Heart left ventricle (tissue), 16 donors: ENCODE measurements at places on chromosomes 5 and 9. TPM values are rescaled to one million over a fixed set of nuclear protein-coding genes. Genes with fewer than 3 reads are reported as not detected.

DNA sequence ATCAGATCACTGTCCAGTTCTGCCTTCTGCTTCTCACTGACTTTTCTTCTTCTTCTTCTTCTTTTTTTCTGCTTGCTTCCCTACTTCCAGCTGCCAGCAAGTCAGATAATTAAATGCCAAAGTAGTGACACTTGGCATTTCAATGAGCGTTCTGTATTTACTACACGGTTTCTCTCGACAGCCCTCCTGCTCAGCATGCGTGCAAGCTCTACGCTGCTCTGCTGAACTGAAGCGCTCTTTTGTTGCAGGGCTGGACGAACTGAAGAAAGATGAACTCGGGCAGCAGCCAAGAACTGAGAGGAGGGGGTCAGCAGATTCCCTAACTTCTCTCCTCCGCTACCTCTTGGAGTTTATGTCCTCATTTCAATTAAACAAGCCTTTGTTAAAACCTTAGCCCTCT is 319.1 kb downstream of the GLIS3 start:
- no peak for DNase-seq

DNA sequence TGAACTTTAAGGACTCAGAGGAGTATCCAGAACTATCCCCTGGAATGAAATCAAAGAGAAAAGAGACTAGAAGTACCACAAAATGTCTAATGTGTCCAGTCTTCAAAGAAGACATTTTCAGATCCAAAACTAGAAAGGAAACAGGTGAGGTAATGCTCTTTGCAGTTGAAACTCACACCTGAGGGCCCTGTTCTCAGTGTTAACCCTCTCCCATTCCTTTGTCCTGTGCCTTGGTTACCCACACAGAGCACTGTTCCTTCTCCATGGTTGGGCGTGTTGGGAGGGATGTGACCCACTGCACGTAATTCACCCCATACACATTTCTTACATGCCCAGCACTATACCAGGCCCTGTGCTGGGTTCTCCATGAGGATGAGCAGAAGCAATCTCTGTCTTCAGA is 21.3 kb downstream of the MSANTD3 start:
- no peak for DNase-seq

GRCh38 chr5:56012281-56012963 is 17.7 kb upstream of the IL6ST start:
- peak; percentile 28 for DNase-seq

GRCh38 chr5:62330302-62330701 is 24.3 kb downstream of the KIF2A start:
- DNase-seq, result no peak

DNA sequence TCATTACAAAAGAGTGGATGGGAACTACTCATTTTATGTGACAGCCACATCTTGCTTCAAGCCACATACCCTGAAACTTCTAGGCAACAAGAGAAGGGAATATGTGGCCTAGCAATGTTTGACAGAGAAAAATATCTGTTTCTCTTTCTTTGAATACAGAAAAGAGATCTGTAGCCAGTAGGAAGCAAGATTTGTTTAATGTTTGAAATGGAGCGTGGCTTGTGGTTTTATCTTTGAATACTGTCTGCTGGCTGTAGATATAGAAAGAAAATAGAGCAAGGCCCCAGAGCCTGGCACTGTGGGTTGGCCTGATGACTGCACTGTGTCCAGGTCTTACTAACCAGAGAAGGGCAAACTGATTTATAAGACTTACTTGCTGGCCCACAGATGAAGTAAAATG is 133.8 kb downstream of the ARHGEF28 start:
- no peak for DNase-seq

GRCh38 chr9:109787735-109788134 is 7.7 kb downstream of the PALM2AKAP2 start:
- DNase-seq, result no peak

GRCh38 chr5:140242890-140243585 is 59.9 kb downstream of the PFDN1 start:
- peak; percentile 52 for DNase-seq

OTULINL gene
- 1.5 TPM for total RNA-seq

GRCh38 chr5:158429564-158429963 is 570.6 kb upstream of the CLINT1 start:
- no peak for DNase-seq

DNA sequence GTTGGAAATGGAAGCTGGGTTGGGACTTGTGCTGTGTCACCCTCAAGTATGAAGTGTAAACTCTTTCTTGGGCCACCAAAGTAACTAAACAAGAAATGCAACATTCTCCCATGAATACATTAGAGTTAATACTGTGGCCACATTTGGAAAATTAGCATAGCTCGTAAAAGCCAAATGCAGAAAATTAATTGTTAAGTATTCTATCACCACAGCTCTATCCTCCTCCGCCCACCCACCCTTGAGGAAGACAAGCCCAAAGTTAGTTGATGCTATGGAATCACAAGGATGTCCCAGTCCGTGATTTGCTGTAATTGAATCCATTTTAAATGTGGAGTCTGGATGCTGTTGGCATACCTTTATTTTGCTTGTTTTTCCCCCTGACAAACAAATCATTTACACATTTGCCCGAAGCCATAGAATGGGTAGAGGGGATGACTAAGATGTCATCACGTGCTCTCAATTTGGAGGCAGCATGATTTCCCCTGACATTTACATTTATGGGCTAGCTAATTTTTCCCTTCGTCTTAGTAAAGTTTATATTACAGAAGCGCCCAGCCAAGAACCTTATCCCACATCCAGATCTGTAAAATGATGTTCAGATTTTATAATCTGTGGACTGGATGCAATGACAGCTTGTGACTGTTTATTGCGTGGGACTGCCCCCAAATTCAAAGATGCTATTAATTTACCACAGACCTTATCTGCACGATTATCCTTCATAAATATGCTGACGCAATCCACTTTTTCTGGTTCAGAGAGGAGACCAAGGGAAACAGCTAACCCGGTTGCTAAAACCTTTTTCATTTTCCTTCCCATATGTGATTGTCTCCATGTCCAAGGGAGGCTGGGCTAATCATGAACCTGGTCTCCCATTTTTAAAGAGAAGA is 3.7 kb downstream of the MSX2 start:
- no peak for DNase-seq

PPIC gene
- 43.1 TPM for total RNA-seq

DNA sequence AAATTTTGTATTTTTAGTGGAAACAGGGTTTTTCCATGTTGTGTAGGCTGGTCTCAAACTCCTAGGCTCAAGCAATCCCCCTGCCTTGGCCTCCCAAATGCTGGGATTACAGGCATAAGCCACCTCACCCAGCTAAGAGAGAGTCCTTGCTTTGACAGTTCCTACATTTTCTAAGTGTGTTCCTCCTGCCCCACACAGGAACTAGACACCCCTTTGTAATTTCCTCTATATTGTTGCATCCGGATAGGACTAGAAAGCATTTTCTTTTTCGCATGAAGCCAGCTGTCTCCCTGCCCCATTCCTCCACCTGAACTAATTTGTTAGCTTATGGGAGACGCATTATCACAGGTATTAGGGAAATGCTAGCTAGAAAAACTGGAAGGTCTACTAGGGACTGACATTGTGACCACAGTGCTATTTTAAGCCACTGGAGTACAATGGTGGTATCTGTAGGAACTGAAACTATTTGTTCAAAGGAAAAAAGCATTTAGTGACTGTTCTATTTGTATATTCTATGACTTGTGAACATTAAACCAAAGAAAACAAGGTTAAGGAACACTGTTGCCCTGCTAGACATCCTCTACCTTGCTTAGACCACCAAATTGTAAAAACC is 214.1 kb downstream of the SMARCA2 start:
- DNase-seq, result no peak

TRIP13 gene
- total RNA-seq, result 0.31 TPM

GRCh38 chr9:21993007-21993406 is 1.2 kb downstream of the CDKN2A start:
- no peak for DNase-seq

DNA sequence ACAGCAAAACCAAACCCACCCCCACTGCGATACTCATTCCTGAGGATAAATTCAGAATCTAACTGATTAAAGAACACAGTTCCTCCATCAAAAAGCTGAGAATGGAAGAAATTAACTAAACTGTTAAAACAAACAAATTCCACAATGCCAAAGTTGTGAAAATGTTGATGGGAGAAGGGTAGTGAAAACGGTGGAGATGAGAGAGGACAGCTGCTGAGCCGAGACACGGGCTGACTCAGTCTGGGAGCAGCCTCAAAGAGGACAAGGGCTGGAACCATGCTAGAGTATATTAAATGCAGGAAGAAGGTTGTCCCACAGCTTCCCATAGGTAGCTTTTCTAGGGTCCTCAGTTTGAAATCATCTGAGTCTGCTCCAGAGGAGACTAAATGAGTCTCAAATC is 14.3 kb downstream of the ADAMTS12 start:
- no peak for DNase-seq

SH2D3C gene
- 25.7 TPM for total RNA-seq
